ENCODE measurements at places on chromosomes 2 and 18.

DNA sequence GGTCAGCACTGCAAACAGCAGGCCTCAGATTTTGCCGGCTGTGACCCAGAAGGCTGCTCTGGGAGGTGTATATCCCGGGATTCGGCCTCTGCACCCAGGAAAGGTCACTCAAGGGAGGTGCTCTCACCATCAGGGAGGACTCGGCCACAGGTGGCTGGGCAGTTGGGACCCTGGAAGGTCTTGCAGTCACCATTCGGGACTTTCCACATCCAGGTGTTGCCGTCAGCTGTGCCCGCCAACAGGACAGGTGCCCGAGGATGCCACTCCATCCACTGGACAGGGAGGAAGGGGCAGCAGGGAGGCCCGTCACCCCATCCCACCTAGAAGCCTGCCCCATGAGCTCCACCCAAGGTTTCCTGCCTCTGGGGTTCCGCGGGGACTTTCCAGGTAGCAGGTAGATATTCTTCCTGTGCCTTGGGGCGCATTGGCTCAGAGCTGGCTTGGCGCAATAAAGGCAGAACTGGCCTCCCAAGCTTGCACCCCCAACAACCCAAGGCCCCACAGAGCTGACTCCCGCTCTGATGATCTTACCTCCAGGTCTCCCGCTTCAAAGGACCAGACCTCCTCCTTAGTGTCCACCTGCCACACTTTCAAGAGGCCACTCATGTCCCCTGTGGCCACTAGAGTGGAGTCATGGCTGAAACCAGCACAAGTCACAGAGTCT is 3.5 kb downstream of the AAMP start:
- no peak for DNase-seq

DNA sequence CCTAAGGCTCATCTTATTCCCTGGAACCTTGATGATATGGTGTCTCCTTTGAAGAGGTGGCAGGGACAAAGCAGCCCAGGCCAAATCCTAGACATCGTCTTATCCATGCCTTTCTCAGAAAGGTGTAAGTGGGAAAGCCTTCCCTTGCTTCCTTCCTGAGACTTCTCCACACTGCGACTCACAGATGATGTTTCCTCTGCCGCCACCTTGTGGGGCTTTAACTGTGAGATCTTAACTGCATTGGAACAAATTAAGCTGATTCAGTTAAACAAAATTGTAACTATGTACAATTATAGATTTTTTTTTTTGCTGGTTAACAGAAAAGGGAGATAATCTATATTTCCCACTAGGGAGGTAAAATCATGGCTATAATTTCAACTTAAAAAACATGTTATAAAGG is 10.0 kb upstream of the GCA start:
- no peak for DNase-seq

DNA sequence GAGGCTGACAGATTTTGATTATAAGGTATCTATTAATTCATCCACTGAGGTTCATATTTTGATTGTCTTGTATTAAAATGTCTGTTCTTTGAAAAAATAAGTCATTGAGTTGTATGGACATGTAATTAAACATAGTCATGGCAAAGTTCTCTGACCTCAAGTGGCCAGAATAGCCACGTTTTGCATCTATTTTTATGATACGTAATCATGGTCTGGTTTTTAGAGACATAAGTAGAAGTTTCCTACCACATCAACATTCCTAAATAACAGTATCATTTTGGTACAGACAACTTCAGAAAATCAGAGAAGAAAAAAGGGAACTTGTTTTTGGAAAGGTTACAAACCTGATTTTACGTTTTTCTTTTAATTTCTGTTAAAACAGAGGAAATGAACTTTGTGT is 47.6 kb downstream of the COL5A2 start:
- no peak for DNase-seq

DNA sequence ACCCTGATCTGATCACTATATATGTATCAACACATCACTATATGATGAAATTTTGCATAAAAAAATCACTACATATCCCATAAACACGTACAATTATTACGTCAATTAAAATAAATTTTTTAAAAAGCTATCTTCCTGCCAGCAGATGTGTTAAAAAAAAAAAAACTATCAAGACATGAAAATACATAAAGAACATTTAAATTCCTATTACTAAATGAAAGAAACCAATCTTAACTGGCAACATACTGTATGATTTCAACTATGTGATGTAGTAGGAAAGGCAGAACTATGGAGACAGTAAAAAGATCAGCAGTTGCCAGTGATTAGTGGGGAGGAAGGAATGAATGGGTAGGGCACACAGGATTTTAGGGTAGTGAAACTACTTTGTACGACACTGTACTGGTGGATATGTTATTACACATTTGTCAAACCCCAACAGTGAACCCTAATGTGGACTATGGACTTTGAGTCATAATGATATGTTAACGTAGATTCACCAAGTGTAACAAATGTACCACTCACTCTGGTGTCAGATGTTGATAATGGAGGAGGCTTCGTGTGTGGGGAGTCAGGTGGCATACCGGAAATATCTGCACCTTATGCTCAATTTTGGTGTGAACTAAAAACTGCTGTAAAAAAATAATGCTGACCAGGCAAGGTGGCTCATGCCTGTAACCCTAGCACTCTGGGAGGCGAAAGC is 27.4 kb downstream of the USP34 start:
- no peak for DNase-seq

GRCh38 chr2:48313036-48313877 is 216.7 kb upstream of the STON1 start:
- DNase-seq: no peak

DNA sequence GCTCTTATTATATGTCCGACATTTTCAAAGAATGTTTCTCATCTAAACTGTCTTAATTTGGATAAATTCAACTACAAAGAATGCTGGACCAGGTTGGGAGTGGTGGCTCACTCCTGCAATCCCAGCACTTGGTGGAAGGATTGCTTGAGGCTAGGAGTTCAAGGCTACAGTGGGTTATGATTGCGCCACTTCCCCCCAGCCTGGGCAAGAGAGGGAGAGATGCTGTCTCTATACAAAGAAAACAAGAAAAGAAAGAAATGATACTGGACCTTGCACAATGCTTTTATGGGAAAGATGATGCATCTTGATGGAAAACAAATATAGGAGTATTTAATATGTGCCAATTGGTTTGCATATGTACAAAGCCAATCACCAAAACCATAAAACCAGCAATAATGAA is 296.7 kb downstream of the LPIN1 start:
- no peak for DNase-seq

DNA sequence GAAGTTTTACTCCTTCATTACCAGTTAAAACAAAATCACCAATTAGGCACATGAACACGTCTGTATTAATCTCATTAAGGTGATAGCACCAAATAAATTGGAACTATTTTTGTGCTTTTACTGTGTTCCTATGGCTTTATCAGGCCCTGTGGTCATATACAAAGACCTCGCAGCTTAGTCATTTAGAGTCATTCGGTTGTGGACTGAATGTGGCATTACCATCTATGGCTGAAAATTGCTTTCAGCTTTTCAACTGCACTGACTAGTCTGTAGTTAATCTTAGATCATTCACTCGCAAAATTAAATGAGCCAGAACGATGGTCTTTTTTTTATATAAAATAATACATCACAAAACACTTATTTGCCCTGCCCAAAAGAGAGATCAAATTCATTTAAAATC is 601.7 kb downstream of the NR4A2 start:
- DNase-seq: no peak

GRCh38 chr18:77074431-77074830 is 58.2 kb downstream of the MBP start:
- no peak for DNase-seq

DNA sequence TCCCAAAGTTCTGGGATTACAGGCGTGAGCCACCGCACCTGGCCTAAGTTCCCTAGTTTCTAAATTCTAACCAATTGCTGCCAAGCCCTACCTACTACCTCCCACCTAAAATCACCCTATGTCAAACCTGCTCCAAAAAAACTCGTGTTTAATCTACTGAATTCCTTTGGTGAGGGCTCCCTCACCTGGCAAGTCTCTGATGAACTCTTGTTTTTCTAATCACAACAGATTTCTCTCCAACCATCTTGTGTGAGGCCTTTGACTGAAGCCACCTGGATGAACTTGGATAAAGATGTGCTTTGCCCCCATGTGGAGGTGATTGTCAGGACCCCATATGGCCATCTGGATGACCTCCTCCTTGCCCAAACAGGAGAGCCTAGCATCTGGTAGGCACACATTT is 17.4 kb upstream of the SLC35G4 start:
- no peak for DNase-seq

GRCh38 chr2:55154525-55155030 is 77.5 kb downstream of the CLHC1 start:
- DNase-seq: no peak

- DNase-seq: no peak
Observed at GRCh38 chr2:74333175-74333574, 10.0 kb downstream of the SLC4A5 start.

- DNase-seq: no peak
Observed at GRCh38 chr2:171487201-171487600, 35.1 kb upstream of the CYBRD1 start.

DNA sequence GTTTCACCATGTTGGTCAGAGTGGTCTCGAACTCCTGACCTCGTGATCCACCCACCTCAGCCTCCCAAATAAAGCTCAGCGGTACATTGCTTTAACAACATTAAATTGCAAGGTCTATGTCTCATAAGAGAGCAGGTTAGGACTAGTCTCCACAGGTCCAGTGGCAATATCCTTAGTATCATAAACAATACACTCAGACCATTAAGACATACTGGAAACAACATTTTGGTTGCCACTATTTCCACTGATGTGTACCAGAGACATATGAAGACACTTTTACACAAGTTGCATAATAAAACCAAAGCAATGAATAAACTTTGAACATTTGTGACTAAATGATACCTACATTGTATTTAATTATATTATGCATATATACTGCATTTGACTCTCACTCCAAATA is 1130.0 kb downstream of the TSN start:
- no peak for DNase-seq

- no peak for DNase-seq
Observed at GRCh38 chr18:55588870-55589595, 1.0 kb upstream of the TCF4 start.
